ENCODE measurements at places on chromosomes 2 and 18. TPM values are rescaled to one million over a fixed set of nuclear protein-coding genes. Genes with fewer than 3 reads are reported as not detected.

Gene PLGLB2
- total RNA-seq: 2.6 TPM

Gene ZNF385B
- 3.6 TPM for total RNA-seq

Gene SCYGR4
- not detected for total RNA-seq

Gene ARHGAP25
- total RNA-seq: 10.8 TPM

Data from metanephros (tissue), 2 donors.